ENCODE measurements at places on chromosomes 7 and 10. TPM values are rescaled to one million over a fixed set of nuclear protein-coding genes. Genes with fewer than 3 reads are reported as not detected.

Gene FBXL13
- total RNA-seq: 1.1 TPM

- no peak for DNase-seq
- no peaks in the 10 kb centered on the region for H3K27me3 ChIP-seq
- no peaks in the 10 kb centered on the region for H3K4me1 ChIP-seq
- no peak overlapping the region for H3K27ac ChIP-seq
- H3K36me3 ChIP-seq: no peaks in the 10 kb centered on the region
- no peak overlapping the region for H3K4me3 ChIP-seq
Observed at GRCh38 chr10:34163075-34163905, 651.8 kb downstream of the PARD3 start.

- DNase-seq: no peak
- H3K36me3 ChIP-seq: no peaks in the 10 kb centered on the region
- H3K4me3 ChIP-seq: no peak overlapping the region
- H3K27me3 ChIP-seq: peaks cover 31% of the 10 kb centered on the region
- H3K27ac ChIP-seq: no peak overlapping the region
- no peaks in the 10 kb centered on the region for H3K4me1 ChIP-seq
Observed at GRCh38 chr10:30073045-30073766, 13.8 kb upstream of the JCAD start.

- peak overlapping the region; percentile 99 for H3K4me3 ChIP-seq
- H3K27ac ChIP-seq: peak overlapping the region; percentile 63
- peak; percentile 86 for DNase-seq
- peaks cover 4% of the 10 kb centered on the region for H3K36me3 ChIP-seq
- peaks cover 49% of the 10 kb centered on the region for H3K4me1 ChIP-seq
- no peaks in the 10 kb centered on the region for H3K27me3 ChIP-seq
Observed at GRCh38 chr10:31317652-31318381, 1.2 kb upstream of the ZEB1 start.

DNA sequence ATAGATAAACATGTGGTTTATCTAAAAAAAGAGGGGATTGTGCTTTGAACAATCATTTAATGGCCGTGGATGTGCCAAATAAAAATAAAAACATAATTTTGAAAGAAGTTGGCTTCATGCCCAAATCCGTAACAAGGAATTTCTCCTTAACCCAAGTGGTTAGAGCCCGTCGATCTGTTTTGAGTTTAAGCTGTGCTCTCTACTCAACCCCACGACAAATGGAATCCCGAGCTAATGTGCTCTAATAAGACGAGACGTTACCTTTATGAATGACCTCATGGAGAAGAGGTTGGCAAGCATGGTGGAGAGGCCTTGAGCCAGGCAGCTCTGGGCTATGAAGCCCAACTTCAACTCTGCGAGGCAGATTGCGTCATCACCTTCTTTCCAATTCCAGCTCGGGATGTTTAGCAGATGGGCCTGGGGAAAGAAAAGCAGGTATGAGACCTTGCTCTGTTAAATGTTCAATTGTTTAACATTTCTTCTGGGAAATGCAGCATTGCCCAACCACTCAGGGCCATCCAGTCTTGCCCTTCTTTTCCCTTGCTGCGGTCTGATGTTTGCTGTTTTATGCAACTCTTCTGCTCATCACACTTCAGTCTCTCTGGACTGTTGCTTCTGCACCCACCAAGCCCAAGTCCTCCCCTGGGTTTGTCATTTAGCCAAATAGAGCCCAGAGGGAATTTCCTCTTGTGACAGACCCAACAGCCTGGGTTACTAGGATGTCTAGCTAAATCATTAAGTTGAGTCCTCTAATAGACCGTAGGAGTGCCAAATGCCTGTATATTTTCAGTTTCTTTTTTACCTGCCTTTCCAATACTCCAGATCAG is 564.6 kb downstream of the KCNMA1 start:
- H3K36me3 ChIP-seq: no peaks in the 10 kb centered on the region
- no peak overlapping the region for H3K27ac ChIP-seq
- H3K4me3 ChIP-seq: no peak overlapping the region

- no peaks in the 10 kb centered on the region for H3K4me1 ChIP-seq
- DNase-seq: no peak
- no peak overlapping the region for H3K4me3 ChIP-seq
- H3K27me3 ChIP-seq: no peaks in the 10 kb centered on the region
- H3K36me3 ChIP-seq: no peaks in the 10 kb centered on the region
Observed at GRCh38 chr7:93757426-93757825, 133.1 kb downstream of the TFPI2 start.

All from activated T-cell treated with anti-CD3 and anti-CD28 coated beads, Interleukin-2, amount 50 U/mL, for 72 hours (primary cell).